ENCODE measurements at places on chromosomes 3 and 15.

DNA sequence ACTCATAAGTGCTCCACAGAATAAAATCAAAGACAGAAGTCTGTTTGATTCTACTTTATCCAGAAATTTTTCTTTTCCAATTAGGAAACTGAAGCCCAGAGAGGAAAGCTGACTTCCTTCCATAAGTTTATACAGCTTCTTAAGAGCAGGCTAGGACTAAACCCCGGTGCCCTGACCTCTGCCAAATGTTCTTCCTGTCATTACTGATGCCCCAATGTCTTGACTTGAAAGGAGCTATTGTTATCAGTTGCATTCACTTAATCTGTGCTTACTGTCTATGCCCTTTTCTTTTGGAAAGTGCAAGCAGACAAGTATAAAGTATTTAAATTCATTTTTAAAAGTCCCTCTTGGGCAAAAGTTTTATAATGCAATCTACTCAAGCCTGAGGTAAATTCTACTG, 18.1 kb downstream of the CD200 start:
- DNase-seq, result no peak

DNA sequence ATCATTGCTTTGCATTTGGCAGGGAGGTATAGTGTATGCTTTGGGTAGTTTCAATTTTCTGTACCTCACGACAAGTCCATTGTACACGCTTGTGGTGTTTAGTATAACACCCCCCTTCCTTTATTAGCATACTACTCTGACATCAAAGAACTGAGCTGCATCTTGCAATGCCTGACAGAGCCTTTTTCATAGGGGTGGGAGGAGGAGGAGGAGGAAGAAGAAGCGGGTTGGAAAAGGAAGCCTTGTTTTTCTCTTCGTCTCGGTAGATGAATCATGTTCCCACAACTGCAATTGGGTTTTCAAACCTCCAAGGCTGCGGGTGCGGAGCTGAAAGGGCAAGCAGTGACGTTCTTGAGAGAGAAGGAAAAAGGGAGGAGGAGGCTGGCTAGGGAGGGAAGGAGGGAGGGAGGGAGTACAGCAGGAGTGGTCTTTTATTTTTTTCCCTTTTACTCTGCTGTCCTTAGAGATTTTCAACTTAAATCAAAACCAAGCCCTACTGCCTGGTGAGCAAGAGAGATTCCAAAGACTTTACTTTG, 175.7 kb downstream of the KLHL25 start:
- peak; percentile 60 for DNase-seq

DNA sequence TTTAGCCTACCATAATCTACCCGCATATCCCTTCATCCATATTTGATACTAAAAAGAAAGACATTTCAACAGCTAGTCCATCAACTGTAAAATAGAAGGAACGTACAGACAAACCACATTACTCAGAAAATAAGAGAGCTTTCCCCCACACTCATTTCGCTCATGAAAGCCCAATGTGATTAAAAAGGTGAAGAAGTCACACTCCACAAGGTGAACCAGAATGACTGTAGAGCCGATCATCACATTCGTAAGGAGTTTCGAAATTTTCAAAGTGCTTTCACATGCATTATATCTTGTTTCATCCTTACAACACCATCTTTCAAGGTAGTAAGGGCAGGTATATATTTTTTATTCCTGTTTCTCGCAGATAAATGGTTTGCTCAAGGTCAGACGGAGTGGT, 225.3 kb downstream of the FOXP1 start:
- DNase-seq, result no peak

DNA sequence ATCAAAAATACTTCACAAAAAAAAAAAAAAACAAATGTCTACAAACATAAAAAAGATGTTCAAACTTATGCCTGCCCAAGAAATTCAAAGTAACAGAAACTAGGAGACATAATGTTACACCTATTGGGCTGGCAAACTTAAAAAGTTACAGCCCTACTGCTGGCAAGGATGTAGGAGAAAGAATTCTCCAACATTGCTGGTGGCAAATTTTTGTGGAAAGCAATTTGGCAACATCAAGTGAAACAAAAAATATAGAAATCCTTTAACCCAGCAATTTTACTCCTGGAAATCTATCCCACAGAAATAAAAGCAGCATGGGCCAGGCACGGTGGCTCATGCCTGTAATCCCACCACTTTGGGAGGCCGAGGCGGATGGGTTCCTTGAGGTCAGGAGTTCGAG, 73.2 kb downstream of the STAG1 start:
- DNase-seq, result no peak

- no peak for DNase-seq
These were observed 3.9 kb downstream of the MST1R start for GRCh38 chr3:49899815-49900214.

DNA sequence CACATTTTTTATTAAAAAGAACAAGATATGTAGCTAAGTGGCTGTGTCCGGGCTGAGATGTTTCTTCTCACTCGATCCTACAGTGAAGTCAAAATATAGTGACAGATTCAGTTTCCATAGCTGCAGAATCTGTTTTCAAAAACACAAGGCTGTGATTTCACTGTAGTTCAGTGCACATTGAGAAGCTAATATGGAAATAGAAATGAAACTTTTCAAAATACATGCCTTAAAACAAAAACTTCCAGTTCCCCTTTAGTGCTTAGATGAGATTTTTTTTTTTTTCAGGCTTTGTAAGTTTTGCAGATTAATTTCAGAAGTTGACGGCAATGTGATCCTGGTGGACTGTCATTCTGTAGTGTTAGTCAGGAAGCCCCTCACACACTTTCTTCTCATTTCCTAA, 23.8 kb upstream of the TRAK1 start:
- peak; percentile 53 for DNase-seq

- no peak for DNase-seq
These were observed 12.0 kb downstream of the ZBTB38 start for GRCh38 chr3:141380279-141380678.

- no peak for DNase-seq
These were observed 479.9 kb downstream of the CNTN4 start for GRCh38 chr3:2578560-2578959.

- no peak for DNase-seq
These were observed 26.5 kb downstream of the AVEN start for GRCh38 chr15:34012461-34013028.

- DNase-seq, result no peak
These were observed 22.2 kb downstream of the TRA2B start for GRCh38 chr3:185915642-185916041.

DNA sequence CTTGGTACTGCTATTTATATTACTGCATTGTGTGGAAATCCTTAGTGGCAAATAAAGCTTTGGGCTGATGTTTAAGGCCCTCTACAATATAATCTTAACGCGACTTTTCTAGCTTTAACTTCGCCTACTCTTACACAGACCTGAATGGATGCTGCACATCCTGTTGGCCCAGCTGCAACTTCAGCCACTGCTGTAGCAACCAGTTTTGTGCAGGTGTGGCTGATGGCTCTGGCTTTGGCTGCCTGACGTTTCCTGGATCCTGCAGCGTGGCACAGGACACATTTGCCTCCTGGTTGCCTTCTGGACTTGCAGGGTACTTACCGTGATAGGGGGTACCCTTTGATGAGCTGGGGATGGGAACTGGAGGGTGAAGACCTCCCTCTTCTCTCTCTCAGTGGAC, 20.2 kb upstream of the ERICH6 start:
- DNase-seq, result no peak

GRCh38 chr3:114856835-114857234, 290.3 kb downstream of the ZBTB20 start:
- DNase-seq, result no peak

GRCh38 chr3:153973722-153974265, 147.4 kb upstream of the ARHGEF26 start:
- DNase-seq, result no peak

- no peak for DNase-seq
These were observed 41.6 kb upstream of the AP3B2 start for GRCh38 chr15:82751308-82751707.

DNA sequence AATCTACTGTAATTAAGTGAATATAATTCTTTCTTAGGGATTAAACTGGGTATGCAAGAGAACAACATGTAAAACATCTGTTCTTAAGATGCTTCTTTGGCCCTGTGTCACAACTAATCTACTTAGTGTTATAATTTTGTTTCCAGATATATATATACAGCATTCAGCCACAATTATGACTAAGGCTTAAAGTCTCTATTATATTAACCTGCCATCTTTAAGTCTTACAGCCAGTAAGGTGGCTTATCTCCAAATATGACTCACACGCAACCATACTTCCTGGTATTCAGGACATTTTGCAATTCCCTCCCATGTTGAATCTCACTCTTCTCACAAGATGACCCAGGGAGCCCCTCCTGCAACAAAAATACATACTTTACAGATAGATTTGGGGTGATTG, 6.6 kb upstream of the KBTBD8 start:
- no peak for DNase-seq

DNA sequence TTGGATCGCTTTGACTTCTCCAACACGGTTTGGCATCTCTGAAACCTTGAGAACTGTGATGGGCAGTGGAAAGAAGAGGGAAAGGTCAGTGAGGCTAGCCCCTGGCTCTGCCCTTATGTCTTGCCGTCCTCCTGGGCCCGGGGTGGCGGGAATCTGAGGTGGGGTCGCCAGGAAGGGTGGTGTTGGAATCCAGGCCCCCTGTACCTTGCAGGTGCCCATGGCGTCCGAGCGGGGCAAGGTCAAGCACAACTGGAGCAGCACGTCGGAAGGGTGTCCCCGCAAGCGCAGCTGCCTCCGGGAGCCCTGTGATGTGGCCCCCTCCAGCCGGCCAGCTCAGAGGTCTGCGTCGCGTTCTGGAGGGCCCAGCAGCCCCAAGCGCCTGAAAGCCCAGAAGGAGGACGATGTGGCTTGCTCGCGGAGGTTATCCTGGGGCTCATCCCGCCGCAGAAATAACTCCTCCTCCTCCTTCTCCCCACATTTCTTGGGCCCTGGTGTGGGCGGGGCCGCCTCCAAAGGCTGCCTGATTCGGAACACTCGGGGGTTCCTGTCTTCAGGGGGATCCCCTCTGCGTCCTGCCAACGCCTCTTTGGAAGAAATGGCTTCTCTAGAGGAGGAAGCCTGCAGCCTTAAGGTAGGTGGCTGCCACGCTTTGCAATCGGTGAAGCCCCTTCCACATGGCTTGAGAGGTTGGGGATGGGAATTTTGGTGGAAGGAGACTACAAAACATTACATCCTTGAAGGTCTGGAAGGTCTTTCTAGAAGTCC, 907 bp downstream of the TATDN2 start:
- DNase-seq, result no peak

DNA sequence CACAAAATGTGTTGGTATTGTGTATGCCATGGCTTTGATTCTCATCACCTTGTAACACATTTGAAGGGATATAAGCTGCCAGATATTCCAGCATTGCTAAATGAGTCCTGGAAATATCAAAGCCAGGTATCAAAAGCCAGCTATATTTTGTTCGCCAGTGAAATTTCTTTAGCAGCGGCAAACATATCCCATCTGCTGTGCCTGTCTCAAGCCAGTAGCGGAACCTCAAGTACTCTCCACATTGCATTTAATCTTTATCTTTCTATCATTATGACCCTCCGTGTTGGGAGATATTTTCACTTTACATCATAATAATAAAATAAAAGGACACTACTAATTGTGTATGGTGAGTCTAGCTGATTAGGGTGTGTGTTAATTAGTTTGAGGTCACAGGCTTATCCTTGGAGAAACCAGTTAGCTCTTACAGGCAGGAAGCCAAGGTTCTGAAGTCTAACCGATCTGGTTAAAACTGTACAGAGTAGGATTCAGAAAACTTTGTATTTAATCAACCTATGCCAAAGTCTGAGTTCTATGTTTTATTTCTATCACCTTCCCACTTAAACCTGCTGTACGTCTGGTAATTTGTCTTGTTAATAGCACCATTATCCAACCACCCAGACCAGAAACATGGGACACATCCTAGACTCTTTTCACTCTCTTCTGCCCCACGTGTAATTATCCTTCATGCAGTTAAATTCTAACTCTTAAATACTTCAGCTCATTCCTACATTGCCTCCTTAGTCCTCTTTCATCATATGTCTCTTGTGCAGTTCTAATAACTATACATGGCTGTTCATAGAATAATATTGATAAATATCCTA, 14.5 kb downstream of the TIPARP start:
- no peak for DNase-seq

DNA sequence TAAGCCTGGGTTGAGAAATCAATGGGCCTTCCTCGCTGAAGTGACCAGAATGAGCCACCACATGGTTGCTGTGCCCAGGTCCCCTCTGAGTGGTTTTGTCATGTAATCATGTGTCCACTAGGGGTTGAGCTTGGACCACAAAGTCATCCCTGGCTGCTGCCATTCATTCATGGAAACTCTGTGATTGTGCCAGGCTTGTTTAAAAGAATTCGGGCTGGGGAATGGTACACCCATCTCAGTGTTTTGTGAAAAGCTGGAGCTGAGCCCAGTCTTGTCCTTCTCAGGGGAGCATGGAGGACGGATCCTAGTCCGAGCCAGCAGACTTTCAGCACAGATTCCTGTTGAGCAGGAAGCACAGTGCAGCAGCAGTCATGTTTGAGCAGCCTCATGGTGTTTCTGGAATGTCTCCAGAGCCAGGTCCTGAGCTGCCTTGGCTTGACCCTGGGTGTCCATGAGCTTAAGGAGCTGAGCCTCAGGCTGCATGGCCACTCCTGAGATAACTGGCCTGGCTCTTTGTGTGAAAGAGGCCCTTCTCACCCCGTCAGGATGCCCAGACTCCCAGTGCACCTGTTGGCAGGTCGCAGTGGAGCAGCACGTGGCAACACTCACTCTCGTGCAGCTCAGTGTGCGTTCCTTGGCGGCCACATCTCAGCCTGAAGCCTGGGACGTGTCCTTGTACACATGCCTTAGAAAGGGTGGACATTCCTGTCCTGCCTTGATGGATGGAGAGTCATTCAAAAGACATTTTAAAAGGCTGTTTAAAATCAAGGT, 260.3 kb upstream of the TPM1 start:
- DNase-seq, result peak; percentile 48

DNA sequence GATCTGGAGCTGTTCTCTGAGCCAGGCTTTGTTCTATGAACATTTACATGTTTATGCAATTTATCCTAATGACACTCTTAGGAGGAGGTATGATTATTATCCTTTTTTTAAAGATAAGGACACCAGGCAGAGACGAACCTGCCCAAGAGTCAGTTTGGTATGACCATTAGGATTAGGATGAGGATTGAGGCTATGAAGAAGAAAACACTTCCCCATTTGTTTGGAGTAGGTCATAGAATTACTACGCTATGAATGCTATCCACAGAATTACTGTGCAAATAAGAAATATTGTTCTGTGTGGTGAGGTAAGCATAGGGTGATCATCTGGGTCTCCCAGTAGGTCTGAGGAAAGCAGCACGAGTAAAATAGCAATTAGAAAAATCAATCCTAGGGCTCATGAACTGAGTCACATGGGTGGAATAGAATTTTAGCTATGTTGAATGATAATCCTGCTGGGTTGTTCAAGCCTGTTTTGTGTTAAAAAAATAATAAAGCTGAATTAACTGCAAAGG, 23.9 kb downstream of the EIF4E3 start:
- no peak for DNase-seq

DNA sequence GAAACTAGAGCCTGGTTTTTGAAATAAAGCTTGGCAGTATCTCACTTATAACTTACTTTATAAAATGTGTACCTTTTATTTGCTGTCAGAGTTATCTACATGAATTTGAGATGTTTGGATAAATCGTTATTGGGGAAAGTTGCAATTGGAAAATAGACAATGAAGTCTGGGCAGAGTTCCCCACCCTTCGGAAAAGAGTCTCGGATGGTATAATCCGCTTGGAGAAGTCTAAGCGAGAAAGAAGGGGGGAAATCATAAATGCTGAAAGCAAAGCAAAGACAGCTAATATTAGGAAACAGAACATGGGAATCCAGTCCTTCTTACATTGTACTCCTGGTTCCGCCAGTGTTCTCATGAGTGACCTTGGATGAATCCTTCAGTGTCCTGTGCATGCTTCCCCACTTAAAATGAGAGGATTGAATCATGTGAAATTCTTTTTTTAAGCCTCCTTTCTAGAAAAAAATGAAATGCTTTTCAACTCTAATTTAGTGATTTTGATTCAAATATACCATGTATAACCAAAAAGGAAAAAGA, 162.4 kb downstream of the ATG7 start:
- DNase-seq, result no peak
